ENCODE measurements at places on chromosomes 16 and 17. TPM values are rescaled to one million over a fixed set of nuclear protein-coding genes. Genes with fewer than 3 reads are reported as not detected.

DNA sequence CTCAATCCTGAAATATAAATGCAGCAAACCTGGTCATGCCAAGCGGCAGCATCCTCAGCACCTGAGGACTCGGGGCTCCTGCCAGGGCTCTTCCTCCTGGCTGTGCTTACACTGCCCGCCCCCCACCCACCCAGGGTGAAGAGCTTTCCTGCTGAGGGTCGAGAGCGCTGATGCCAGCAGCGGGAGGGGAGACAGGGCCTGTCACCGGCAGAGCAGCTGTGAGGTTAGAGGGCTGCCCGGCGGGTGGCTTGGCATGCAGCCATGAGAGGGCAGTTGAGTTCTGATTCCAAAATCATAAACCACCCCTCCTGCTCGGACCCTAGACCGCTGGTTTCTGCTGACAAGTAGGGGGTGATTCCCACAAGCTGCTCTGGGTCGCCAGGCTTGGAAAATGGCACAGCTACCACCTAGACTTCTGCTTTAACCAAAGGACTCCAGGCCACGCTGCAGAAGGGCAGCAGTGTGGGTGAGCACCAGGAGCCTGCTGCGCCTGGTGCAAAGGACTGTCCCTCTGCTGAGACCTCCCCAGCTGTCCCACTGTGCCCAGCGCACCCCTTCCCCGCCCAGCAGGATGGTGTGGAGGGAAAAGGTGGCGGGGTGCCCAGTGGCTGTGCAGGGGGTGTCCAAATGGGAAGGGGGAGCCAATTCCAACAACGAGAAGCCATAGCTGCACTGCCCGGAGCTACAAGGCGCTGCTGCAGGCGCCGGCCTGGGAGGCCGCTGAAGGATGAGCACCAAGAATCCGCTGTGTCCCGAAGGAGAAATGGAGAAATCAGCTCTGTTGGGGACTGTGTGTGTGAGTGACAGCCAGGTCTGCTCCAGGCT, 26.6 kb downstream of the MXRA7 start:
- DNase-seq = no peak

DNA sequence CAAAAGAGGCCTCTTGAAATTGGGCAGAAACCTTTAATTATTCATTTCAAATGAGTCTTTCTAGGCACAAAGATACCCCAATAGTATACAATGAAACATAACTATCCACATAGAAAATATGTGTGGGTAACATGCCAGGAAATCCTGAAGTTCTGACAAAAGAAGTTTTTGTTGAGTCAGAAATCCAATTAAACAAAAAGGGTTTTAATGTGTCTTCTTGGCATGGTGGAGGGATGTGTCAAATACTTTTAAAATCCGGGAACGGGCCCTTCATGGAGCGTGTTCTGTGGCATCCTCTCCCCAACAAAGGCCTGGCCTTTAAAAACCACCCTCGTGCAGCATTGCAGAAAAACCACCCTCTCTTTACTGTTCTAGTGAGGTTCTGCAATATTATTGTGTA, 14.2 kb downstream of the CDRT4 start:
- DNase-seq = no peak

DNA sequence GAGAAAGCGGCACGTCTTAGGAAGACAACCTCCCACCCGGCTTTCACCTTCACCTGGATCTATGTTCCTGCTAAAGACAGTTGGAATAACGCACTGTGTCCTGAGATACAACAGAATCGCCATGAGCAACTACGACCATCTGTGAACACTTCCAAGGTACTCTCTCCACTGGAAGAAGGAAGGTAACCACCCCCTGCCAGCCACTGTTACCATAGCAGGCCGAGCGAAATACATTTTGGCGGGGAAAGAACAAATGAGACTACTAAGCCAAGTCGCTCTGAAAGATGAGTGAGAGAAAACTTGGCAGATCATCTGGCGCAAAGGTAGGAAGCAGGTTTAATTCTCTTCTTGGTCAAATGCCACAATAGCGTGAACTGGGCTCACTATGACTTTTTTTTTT, 9.8 kb downstream of the CRK start:
- no peak for DNase-seq

DNA sequence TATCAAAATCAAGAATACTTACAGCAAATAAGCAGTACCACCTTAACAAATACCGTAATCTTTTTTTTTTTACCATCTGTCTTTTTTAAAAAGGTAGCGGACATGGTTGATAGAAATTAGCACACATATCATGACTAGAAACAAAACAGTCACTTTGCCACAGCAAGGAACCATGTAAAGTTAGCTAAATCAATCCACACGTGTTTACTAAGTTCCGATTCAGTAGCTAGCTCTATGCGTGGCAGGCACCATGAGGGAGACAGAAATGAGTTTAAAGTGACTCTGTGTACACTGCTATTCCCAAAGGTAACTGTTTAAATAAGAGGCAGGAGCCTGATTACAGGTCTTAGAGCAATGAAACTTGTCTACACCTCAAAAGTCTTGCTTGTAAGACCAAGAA, 108.6 kb downstream of the XYLT1 start:
- DNase-seq = no peak

- DNase-seq = no peak
Observed at GRCh38 chr17:72165867-72166439, 45.1 kb downstream of the SOX9 start.

DNA sequence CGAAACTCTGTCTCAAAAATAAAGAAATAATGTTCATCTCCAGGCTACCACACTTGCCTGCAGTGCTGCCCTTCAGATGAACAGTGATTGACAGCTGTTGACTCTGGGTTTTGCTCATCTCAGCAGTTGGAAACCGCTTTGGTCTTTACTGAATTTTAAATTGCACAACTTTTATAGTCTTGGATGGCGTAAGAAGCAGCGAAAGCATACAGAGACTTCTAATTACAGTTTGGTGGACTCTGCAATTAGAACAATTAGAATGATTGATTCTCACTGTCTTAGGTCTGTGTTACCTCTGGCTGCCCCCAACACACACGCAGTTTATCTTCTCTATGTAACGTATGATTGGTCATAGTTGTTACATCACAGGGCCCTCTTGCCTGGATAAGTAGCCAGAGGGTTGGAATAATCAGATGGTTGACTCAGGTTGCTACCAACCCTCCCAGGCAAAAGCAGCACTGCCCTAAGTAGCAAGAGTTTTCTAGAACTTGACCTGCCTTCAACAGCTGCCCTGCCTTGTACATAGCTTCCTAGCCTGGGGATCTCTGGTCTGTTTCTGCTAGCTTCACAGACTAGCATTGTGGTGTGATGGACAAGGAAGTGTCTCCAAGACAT, 1.9 kb upstream of the NAT9 start:
- no peak for DNase-seq

DNA sequence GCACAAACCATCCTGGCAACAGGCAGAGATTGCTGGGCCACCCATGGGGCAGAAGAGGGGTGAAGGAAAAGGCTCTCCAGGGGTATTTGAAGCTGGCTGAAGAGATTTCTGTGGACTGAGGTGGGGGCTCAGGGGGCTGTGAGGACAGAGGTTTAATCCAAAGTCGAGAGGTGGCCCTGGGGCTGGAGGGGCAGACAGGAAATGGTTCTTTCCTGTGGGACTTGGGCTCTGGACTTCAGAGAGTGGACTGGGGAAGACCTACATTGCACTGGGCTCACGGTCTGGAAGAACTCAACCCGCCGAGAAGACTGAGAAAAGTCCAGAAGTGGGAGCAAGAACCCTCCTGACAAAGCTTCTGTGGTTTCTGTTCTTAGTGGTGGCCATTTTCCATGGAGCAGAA, 2.9 kb downstream of the CCDC42 start:
- DNase-seq = no peak

- no peak for DNase-seq
Observed at GRCh38 chr17:61239953-61240352, 159.7 kb upstream of the TBX2 start.

- no peak for DNase-seq
Observed at GRCh38 chr16:88373927-88374492, 8.7 kb upstream of the ZNF469 start.

- DNase-seq = no peak
Observed at GRCh38 chr17:41003926-41004325, 4.2 kb upstream of the KRTAP3-2 start.

Gene GNAO1
- polyA plus RNA-seq = 3.2 TPM

Gene ULK2
- polyA plus RNA-seq = 2.2 TPM

Gene EVPLL
- polyA plus RNA-seq = 0.44 TPM

Data from liver (tissue), 10 donors.